ENCODE measurements at places on chromosomes 5 and 9. TPM values are rescaled to one million over a fixed set of nuclear protein-coding genes. Genes with fewer than 3 reads are reported as not detected.

- DNase-seq: no peak
These were observed 36.9 kb upstream of the PLEKHG4B start for GRCh38 chr5:54876-55569.

DNA sequence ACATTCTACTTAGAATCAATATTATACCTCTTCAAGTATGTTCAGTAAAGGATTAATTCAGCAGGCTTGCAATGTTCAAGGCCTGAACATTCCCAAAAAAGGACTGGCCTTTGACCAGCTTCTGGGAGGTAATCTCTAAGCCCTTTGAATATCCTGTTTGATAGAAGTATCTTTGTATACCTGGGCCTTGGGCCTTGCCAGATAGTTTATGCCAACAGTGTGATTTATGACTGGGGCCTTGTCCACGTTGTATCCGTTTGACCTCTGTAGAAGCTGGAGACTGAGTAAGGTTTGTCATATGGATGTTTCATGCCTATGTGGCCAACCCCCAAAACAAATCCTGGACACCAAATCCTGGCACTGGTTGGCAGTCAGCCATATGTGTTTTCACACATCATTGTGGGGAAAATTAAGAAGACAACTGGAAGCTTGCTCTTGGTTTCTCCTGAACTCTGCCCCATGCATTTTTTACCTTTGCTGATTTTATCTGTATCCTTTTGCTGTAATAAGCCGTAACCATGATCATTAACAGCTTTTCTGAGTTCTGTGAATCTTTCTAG is 92.1 kb downstream of the RMI1 start:
- DNase-seq: no peak

Gene DOCK2
- total RNA-seq: 0.44 TPM

GRCh38 chr5:64417390-64417789 is 88.4 kb upstream of the RGS7BP start:
- no peak for DNase-seq

- DNase-seq: peak; percentile 29
These were observed at the start of gene ANKDD1B for GRCh38 chr5:75611311-75612225. Gene ANKDD1B, plus strand, starts transcription at chr5:75611453. Its CDS starts 182 bp downstream, at chr5:75611635.

Gene SPINK4
- not detected for total RNA-seq
